ENCODE measurements at places on chromosomes 4 and X.
A peak's percentile ranks its signal among the peaks of the same experiment; 100 is the strongest.

DNA sequence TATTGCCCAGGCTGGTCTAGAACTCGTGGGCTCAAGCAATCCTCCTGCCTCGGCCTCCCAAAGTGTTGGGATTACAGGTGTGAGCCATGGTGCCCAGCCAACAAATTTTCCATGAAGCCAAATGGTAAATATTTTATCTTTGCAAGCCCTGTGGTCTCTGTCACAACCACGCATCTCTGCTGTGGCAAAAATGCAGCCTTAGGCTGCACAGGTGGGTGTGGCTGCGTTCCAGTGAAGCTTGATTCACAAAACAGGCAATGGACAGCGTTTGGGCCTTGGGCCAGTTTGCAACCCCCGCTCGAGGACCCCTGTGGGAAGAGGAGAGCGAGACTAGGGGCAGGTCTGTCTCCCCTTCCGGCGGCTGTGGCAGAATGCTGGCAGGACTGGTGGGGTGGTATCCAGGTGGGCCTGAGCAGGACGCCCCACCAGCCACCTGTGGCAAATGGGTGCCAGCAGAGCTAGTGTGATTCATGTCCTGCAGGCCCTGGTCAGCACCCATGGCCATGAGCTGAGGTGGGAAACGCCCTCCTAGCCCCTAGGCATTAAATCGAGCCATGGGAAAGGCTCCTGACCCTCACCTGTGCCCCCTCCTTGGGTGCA, 19.7 kb downstream of the HTRA3 start:
- DNase-seq, result no peak

GRCh38 chr4:10584042-10584441, 100.5 kb downstream of the CLNK start:
- no peak for DNase-seq

- DNase-seq, result no peak
Measured at GRCh38 chr4:93199492-93199891, 629.1 kb upstream of the ATOH1 start.

DNA sequence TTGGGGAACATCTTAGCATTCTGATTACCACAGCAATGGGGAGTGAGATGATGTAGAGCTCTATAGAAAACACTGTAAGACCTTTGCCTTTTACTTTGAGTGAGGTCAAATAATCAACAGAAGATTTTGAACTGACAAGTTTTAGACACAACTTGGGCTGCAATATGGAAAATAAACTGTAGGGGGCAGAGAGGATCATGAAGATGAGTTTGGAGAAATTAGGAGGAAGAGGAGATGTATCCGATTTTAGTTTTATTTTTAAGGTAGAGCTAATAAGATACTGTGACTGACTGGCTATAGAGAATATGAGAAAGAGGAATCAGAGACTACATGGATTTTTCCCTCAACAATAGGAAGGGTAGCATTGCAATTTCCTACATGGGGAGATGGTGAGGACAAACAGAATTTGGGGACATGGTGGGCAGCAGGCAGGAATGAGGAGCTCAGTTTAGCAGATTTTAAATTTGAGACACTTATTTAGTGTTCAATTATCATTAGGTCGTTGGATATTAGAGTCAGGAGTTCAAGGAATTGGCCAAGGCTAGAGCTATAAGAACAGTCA, 563.1 kb downstream of the INPP4B start:
- peak; percentile 28 for DNase-seq

- no peak for DNase-seq
Measured at GRCh38 chr4:73725510-73725909, 14.9 kb upstream of the CXCL8 start.

- no peak for DNase-seq
Measured at GRCh38 chrX:12891915-12892506, 14.4 kb upstream of the TLR8 start.

DNA sequence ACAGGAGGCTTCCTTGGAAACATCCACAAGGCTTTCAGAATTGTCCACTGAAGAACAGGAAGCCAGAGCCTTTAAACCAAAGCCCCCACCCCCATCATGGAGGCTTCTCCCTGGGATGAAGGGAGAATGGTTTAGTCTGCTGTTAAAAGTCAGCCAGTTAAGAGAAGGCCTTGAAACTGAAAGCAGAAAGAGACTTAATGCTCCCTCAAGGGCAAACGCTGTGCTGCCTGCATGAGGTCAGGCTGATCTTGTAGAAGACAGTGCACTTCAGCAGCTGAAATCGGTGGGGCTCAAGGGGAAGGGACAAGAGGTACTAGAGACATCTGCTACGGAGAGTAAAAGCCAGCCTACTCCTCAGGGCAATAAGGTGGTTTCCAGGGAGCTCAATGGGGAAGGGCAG, 69.0 kb downstream of the HPRT1 start:
- DNase-seq, result no peak

GRCh38 chr4:48879561-48880442, 26.8 kb downstream of the OCIAD2 start:
- DNase-seq, result no peak

GRCh38 chrX:125646195-125646594, 326.5 kb downstream of the TEX13C start:
- DNase-seq, result no peak

GRCh38 chr4:139167774-139168444, 9.1 kb downstream of the ELF2 start:
- no peak for DNase-seq

DNA sequence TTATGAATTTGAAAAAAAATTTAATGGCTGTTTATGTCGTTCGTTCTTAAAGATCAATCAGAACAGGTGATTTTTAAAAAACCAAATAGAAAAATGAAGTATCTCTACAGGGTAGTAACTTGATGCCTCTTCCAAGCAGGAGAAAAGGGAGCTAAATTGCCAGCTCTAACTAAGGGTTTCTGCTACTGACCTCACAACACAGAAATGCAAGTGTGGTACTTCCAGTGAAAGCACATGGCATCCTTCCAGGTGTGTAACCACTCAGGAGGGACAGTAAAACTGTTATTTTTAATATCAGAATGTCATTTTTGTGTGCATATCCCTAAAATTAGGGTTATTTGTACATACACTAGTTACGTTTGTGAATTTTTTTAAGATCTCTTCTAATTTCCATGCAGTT, 116.8 kb upstream of the ZCCHC13 start:
- DNase-seq, result no peak

- no peak for DNase-seq
Measured at GRCh38 chrX:148600131-148600530, 99.7 kb downstream of the AFF2 start.

GRCh38 chr4:168908093-168908492, 102.0 kb downstream of the CBR4 start:
- no peak for DNase-seq

DNA sequence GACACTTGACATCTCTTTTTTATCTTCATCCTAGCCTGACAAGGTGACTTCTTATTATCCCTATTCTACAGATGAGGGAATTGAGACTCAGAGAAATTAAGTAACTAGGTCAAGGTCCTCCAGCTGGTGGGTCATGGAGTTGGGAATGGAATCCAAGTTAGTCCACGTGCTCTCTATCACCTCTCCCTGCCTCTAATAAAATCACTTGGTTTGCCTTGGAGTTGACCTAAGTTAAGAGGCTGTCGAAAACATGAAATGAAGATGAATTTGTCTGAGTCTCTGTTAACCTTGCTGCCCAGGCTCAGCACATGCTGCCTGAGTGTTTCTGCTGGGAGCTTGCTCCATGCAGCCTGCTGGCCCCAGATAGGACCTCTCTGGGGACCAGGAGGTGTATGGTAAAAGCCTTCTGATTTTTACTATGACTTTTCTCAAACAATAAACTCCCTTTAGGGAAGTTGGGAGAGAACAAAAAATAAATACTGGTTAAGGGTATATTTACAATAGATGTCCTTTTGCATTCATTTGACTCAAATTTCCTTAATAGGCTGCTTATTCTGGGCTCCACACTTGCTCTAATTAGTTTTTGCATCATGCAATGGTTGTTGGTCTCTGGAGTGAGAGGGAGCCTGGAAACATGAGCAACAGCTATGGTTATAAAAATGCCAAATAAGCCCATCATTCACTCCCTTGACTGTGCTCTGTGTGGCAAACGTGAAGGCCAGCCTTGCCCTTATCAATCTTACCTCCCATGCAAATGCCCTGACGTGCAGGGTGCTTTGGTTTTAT, 61.6 kb upstream of the DHX15 start:
- DNase-seq, result no peak

- DNase-seq, result peak; percentile 16
Measured at GRCh38 chr4:88457307-88458103, 586 bp downstream of the HERC5 start.

GRCh38 chrX:18160369-18160768, 60.3 kb downstream of the BEND2 start:
- DNase-seq, result no peak

GRCh38 chr4:6695660-6696610, 2.3 kb downstream of the S100P start:
- DNase-seq, result no peak

DNA sequence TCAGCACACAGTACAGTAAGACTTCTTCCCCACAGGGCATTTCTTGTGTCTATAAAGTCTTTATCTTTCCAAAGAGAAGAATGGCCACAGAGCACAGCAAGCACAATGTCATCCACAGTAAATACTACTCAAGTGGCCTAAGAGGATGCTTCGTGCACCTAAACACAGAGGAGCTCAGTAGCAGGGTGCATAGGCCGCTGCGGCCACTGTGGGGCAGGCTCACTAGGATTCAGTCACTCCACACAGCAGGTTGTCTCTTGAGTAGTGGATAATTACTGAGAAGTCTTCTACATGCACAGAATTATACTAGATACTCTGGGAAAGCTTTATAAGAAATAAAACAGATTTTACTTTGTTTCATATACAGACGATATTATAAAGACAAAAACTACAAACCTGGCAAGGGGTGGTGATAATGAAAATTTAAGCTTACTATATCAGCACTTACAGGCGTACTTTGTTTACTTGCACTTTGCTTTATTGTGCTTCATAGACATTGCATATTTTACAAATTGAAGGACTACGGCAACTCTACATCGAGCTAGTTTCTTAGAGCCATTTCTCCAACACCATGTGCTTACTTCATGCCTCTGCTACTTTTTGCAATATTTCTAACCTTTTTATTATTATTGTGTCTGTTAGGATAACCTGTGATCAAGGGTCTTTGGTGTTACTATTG, 78.5 kb downstream of the PRDM5 start:
- DNase-seq, result no peak

- no peak for DNase-seq
Measured at GRCh38 chrX:15674514-15674840, 9.9 kb upstream of the CLTRN start.

GRCh38 chrX:97895751-97896150, 1012.0 kb downstream of the RPA4 start:
- no peak for DNase-seq

All from stimulated activated CD4-positive, alpha-beta T cell treated with anti-CD3 and anti-CD28 coated beads, Interleukin-15, amount 100 ng/mL, for 48 hours (primary cell).